ENCODE measurements at places on chromosomes 5 and 9. TPM values are rescaled to one million over a fixed set of nuclear protein-coding genes. Genes with fewer than 3 reads are reported as not detected.

- H3K4me1 ChIP-seq: peaks cover 15% of the 10 kb centered on the region
- DNase-seq: no peak
- no peak overlapping the region for H3K27ac ChIP-seq
- no peaks in the 10 kb centered on the region for H3K36me3 ChIP-seq
- peaks cover 2% of the 10 kb centered on the region for H3K27me3 ChIP-seq
- H3K4me3 ChIP-seq: no peak overlapping the region
Measured at GRCh38 chr5:117889596-117889995, 1098.8 kb downstream of the DTWD2 start.

- H3K4me3 ChIP-seq: peak overlapping the region; percentile 64
- peaks cover 4% of the 10 kb centered on the region for H3K36me3 ChIP-seq
- H3K4me1 ChIP-seq: peaks cover 45% of the 10 kb centered on the region
- H3K27ac ChIP-seq: peak overlapping the region; percentile 83
- H3K27me3 ChIP-seq: no peaks in the 10 kb centered on the region
Measured at GRCh38 chr9:88322906-88323566, 65.2 kb upstream of the SPIN1 start.

GRCh38 chr9:111978616-111979015, 82.0 kb downstream of the UGCG start:
- peaks cover 8% of the 10 kb centered on the region for H3K4me1 ChIP-seq
- no peak overlapping the region for H3K27ac ChIP-seq
- DNase-seq: no peak
- H3K36me3 ChIP-seq: no peaks in the 10 kb centered on the region

OLFML2A gene
- total RNA-seq: not detected

LCN9 gene
- not detected for total RNA-seq

SMIM33 gene
- total RNA-seq: 0.39 TPM

- no peak overlapping the region for H3K27ac ChIP-seq
- no peak for DNase-seq
Measured at GRCh38 chr9:88736136-88736637, 201.2 kb downstream of the NXNL2 start.

GRCh38 chr5:168822745-168823281, 243.6 kb upstream of the PANK3 start:
- no peaks in the 10 kb centered on the region for H3K36me3 ChIP-seq
- DNase-seq: no peak
- peak overlapping the region; percentile 1 for H3K4me3 ChIP-seq
- peak overlapping the region; percentile 5 for H3K27ac ChIP-seq

CER1 gene
- total RNA-seq: not detected

UBE2D2 gene
- total RNA-seq: 265 TPM

DNA sequence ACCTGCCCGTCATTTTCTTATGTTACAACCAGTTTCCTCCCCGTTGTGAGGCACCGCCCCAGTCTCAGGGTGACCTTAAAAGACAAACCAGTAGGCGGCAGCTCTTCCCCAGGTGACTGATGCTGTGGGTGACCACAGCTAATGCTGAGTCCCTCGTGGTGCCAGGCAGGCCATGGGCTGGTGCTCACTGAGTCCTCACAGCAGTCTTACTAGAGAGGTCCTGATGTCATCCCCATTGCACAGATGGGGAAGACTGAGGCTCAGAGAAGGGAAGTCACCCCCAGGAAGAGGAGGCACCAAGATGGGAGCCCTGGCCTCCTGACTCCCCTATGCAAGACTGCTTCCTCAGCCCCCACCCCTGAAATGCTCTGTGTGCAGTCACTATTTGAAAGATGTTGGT, 978 bp downstream of the CFAP157 start:
- H3K4me3 ChIP-seq: no peak overlapping the region
- no peaks in the 10 kb centered on the region for H3K36me3 ChIP-seq
- DNase-seq: no peak
- peaks cover 2% of the 10 kb centered on the region for H3K27me3 ChIP-seq
- peaks cover 7% of the 10 kb centered on the region for H3K4me1 ChIP-seq
- H3K27ac ChIP-seq: no peak overlapping the region

NR4A3 gene
- total RNA-seq: 69.5 TPM

DNA sequence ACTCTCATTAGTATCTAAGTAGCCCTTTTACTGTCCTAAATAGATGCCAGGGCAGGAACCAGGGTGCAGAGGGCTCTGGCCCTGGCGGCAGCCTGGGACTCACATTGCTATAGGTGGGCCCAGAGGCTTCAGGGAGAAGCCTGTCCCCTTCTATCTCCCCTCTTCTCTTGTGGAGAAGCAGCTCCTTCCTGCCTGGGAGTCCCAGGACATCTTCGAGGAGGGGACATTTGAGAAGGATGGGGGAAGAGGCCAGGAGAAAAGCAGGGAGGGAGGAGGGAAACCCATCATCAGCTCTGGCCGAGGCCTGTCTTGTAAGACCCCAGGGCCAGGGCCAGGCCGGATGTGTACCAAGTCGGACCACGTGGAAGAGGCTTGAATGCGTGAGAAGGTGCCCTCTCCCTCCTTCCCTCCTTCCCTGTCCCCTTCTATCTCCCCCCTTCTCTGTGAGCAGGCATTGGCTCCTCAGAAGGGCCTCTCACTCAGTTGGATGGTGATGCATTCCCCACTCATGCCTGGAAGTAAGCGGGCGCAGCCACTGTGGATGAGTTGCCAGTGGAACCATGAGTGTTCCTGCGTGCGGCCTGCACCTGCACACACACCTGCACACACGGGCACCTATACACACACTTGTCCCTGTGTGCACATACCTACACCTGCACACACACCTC, 20.7 kb upstream of the LPCAT1 start:
- H3K27me3 ChIP-seq: no peaks in the 10 kb centered on the region
- H3K4me1 ChIP-seq: no peaks in the 10 kb centered on the region
- no peak for DNase-seq

- no peak overlapping the region for H3K27ac ChIP-seq
- H3K36me3 ChIP-seq: peaks cover 35% of the 10 kb centered on the region
- no peaks in the 10 kb centered on the region for H3K27me3 ChIP-seq
- no peak for DNase-seq
- H3K4me3 ChIP-seq: no peak overlapping the region
Measured at GRCh38 chr9:99241106-99241505, 19.0 kb downstream of the SEC61B start.

- peak; percentile 72 for DNase-seq
- peaks cover 14% of the 10 kb centered on the region for H3K36me3 ChIP-seq
- peak overlapping the region; percentile 94 for H3K27ac ChIP-seq
- H3K27me3 ChIP-seq: no peaks in the 10 kb centered on the region
- peaks cover 56% of the 10 kb centered on the region for H3K4me1 ChIP-seq
Measured at GRCh38 chr5:67215519-67216471, 19.2 kb upstream of the CD180 start.

GRCh38 chr9:86389628-86390027, 35.4 kb upstream of the TUT7 start:
- H3K27ac ChIP-seq: no peak overlapping the region
- no peaks in the 10 kb centered on the region for H3K4me1 ChIP-seq
- peaks cover 14% of the 10 kb centered on the region for H3K27me3 ChIP-seq

GRCh38 chr5:78295035-78295961, 800 bp upstream of the AP3B1 start:
- H3K27me3 ChIP-seq: peaks cover 21% of the 10 kb centered on the region
- H3K36me3 ChIP-seq: peaks cover 13% of the 10 kb centered on the region
- DNase-seq: peak; percentile 16

GRCh38 chr5:170501361-170501760, 2.5 kb upstream of the KCNIP1 start:
- H3K4me1 ChIP-seq: no peaks in the 10 kb centered on the region
- DNase-seq: no peak
- H3K36me3 ChIP-seq: no peaks in the 10 kb centered on the region
- no peak overlapping the region for H3K27ac ChIP-seq

GRCh38 chr5:149382517-149383220, 3.6 kb upstream of the IL17B start:
- no peak overlapping the region for H3K27ac ChIP-seq
- H3K27me3 ChIP-seq: peaks cover 2% of the 10 kb centered on the region
- H3K4me3 ChIP-seq: no peak overlapping the region
- no peaks in the 10 kb centered on the region for H3K4me1 ChIP-seq
- no peaks in the 10 kb centered on the region for H3K36me3 ChIP-seq

DNA sequence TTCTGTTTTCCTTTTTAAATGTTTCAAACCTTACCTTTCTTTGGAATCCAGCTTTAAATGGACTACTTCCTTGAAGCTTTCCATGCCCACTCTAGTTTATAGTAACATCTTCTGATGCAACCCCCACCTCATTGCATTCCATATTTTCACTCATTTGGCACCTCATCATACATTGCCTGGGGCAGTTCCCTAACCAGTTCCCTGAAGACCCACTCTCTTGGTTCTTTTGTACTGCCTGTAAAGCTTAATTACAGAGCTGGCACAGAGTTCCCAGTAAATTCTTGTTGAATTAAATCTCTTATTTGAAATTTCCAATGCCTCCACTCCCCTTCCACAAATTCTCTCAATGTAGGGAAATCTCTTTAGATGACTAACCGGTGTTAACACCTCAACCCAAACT, 257.2 kb downstream of the ARRDC3 start:
- no peaks in the 10 kb centered on the region for H3K4me1 ChIP-seq
- no peak for DNase-seq
- peaks cover 8% of the 10 kb centered on the region for H3K27me3 ChIP-seq
- H3K36me3 ChIP-seq: no peaks in the 10 kb centered on the region

GRCh38 chr5:55521881-55522280, 12.9 kb downstream of the PLPP1 start:
- no peaks in the 10 kb centered on the region for H3K27me3 ChIP-seq
- DNase-seq: no peak
- no peak overlapping the region for H3K27ac ChIP-seq

DNA sequence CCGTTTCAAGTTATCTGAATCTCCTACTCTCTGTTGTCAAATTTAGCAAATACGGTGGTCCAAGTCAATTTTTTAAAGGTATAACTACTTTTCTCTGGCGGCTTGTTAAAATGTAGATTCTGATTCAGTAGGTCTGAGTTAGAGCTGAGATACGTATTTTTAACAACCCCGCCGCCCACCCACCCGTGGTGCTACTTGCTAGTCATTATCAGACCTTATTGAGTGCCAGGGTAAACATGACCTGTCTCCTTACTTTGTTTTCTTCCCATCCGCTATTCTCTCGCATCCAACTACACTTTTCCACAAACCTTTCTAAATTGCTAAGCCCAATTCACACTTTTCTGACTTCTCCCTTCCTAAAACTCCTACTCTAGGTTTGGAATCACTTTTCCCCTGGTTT, 694 bp upstream of the PLAA start:
- peaks cover 13% of the 10 kb centered on the region for H3K36me3 ChIP-seq
- DNase-seq: no peak
- H3K27me3 ChIP-seq: no peaks in the 10 kb centered on the region
- peak overlapping the region; percentile 95 for H3K4me3 ChIP-seq
- H3K27ac ChIP-seq: peak overlapping the region; percentile 100

GRCh38 chr5:119418606-119419100, 33.6 kb upstream of the HSD17B4 start:
- H3K36me3 ChIP-seq: no peaks in the 10 kb centered on the region
- no peak overlapping the region for H3K27ac ChIP-seq
- peaks cover 4% of the 10 kb centered on the region for H3K27me3 ChIP-seq
- H3K4me3 ChIP-seq: no peak overlapping the region

PCDHGA8 gene
- 0.03 TPM for total RNA-seq

ZDHHC11 gene
- total RNA-seq: 17.2 TPM

ZDHHC21 gene
- total RNA-seq: 12.7 TPM

GRCh38 chr5:34587355-34588241, 68.5 kb upstream of the RAI14 start:
- no peak overlapping the region for H3K4me3 ChIP-seq
- no peaks in the 10 kb centered on the region for H3K36me3 ChIP-seq
- DNase-seq: no peak

All from activated T-helper 1 cell treated with anti-CD3 and anti-CD28 coated beads, Interleukin-12 subunit alpha, Interleukin-12 subunit beta, Interleukin-2, Interleukin-4 antibody, amounts not matched to agents 30 ng/mL and 10 ng/mL and 1 ng/mL, durations not matched to agents 14 hours and 24 hours and 36 hours (primary cell).